A673 (cell line): ENCODE measurements at places on chromosomes 11 and 22. TPM values are rescaled to one million over a fixed set of nuclear protein-coding genes. Genes with fewer than 3 reads are reported as not detected.

GRCh38 chr11:111586388-111586831 lies 15.8 kb upstream of the SIK2 start:
- DNase-seq = peak; percentile 74
- no peaks in the 10 kb centered on the region for H3K4me1 ChIP-seq

GRCh38 chr11:109697140-109697843 lies 275.3 kb downstream of the C11orf87 start:
- H3K27me3 ChIP-seq = no peaks in the 10 kb centered on the region
- no peak overlapping the region for H3K4me3 ChIP-seq
- no peaks in the 10 kb centered on the region for H3K4me1 ChIP-seq
- H3K36me3 ChIP-seq = no peaks in the 10 kb centered on the region
- peak; percentile 75 for DNase-seq

DNA sequence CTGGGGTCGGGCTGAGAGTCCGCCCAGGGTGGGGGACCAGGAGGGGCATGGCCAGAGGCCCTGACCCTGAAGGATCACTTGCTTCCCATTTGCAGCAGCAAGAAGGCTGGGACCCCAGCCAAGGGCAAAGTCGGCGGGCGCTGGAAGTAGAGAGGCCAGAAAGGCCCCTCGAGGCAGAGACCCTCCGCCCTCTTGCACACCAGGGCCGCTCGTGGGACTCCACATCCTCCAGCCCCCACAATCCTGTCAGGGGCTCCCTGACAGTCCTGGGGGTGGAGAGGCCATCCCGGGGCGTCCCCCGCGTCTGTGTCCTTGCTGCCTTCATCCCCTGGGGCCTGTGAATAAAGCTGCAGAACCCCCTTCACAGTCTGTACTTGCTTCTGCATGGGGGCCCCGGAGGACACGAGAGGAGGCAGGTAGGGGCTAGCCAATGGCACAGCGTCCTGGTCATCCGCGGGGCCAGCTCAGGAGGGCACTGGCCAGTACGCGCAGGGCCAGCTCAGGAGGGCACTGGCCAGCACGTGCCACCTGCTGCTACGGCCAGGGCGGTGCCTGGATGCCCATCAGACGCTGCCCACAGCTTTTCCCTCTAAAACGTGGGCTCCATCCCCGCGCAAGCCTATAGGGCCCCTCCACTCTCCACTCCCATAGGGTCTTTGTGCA lies 8.7 kb upstream of the MRPL23 start:
- no peaks in the 10 kb centered on the region for H3K27me3 ChIP-seq
- H3K4me3 ChIP-seq = no peak overlapping the region
- DNase-seq = no peak
- H3K36me3 ChIP-seq = no peaks in the 10 kb centered on the region

DNA sequence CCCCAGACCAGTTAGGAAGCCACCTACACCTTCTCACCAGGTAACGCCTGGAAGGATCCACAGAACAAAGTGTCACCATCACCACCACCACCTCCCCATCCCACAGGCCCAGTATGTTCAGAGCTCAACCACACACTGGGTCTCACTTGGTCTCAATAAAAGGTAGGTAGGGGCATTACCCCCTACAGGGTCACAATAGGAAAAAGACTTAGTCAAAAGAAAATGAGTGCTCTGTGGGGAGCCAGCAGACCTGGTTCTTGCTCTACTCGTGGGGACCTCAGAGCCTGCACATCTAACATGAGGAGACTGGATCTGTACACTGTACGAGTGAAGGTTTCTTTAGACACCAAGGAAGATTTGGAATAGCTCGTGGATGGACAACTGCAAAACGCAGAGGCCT lies 49.3 kb downstream of the HIRA start:
- H3K27ac ChIP-seq = no peak overlapping the region
- no peaks in the 10 kb centered on the region for H3K4me1 ChIP-seq
- H3K27me3 ChIP-seq = no peaks in the 10 kb centered on the region
- H3K4me3 ChIP-seq = no peak overlapping the region

GRCh38 chr11:61332281-61332796 lies 566 bp downstream of the DDB1 start:
- peaks cover 24% of the 10 kb centered on the region for H3K36me3 ChIP-seq
- H3K4me3 ChIP-seq = peak overlapping the region; percentile 94
- H3K27ac ChIP-seq = peak overlapping the region; percentile 87
- peak; percentile 29 for DNase-seq
- H3K27me3 ChIP-seq = no peaks in the 10 kb centered on the region
- H3K4me1 ChIP-seq = peaks cover 10% of the 10 kb centered on the region

GRCh38 chr22:44596396-44597125 lies 98.5 kb upstream of the RTL6 start:
- no peak for DNase-seq
- no peak overlapping the region for H3K4me3 ChIP-seq
- H3K4me1 ChIP-seq = peaks cover 17% of the 10 kb centered on the region
- H3K27ac ChIP-seq = no peak overlapping the region
- no peaks in the 10 kb centered on the region for H3K27me3 ChIP-seq

- no peak overlapping the region for H3K4me3 ChIP-seq
- no peak overlapping the region for H3K27ac ChIP-seq
- no peak for DNase-seq
These were observed 2.8 kb downstream of the NHERF4 start for GRCh38 chr11:119188067-119188466.

GRCh38 chr22:23675502-23676415 lies 15.1 kb upstream of the RGL4 start:
- H3K4me3 ChIP-seq = no peak overlapping the region
- no peaks in the 10 kb centered on the region for H3K27me3 ChIP-seq
- no peak overlapping the region for H3K27ac ChIP-seq

DNA sequence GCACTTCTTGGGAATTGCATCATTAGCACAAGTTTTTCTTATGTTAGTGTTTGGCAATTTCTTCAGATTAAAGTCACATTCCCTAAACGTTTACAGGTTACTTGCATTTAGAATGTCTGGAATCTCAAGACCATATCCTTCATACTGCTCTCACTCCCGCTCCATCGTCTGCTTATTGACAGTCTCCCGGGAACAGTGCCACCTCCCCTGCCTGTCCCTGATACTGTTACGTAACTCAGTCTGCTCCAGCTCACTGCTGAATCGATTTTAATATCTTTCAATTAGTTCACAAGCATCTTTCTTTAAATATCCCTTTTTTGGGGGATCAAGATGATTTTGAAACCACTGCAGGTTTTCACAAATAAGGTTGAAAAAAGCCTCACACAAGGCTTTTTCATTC lies 48.2 kb downstream of the GLYATL2 start:
- DNase-seq = peak; percentile 16
- no peak overlapping the region for H3K27ac ChIP-seq
- H3K36me3 ChIP-seq = no peaks in the 10 kb centered on the region
- no peak overlapping the region for H3K4me3 ChIP-seq

GRCh38 chr11:12157241-12157661 lies 46.9 kb downstream of the MICAL2 start:
- H3K36me3 ChIP-seq = no peaks in the 10 kb centered on the region
- H3K27ac ChIP-seq = no peak overlapping the region
- no peaks in the 10 kb centered on the region for H3K27me3 ChIP-seq
- DNase-seq = no peak

- no peak overlapping the region for H3K27ac ChIP-seq
- peaks cover 12% of the 10 kb centered on the region for H3K4me1 ChIP-seq
- no peaks in the 10 kb centered on the region for H3K27me3 ChIP-seq
- peak; percentile 39 for DNase-seq
These were observed 73.7 kb upstream of the CTSC start for GRCh38 chr11:88411265-88411664.

DNA sequence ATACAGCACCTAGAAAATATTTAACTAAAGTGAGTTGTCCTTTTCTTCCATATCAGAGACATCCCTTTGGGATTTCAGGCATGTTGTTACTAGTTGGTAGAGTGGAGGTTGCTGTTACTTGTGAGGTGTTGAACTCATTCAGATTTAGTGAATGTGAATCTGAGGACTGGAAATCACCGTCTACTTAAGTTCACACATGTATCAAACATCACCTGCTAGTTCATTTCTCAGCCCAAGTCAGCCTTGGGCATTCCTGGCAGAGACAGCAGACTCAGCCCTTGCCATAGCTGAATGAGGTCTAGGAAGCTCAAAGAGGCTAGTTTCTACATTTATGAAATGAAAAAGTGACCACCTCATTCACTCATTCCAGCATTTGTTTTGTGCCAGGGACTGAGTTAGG lies 9.7 kb downstream of the KDELR3 start:
- DNase-seq = no peak
- H3K27me3 ChIP-seq = no peaks in the 10 kb centered on the region
- peaks cover 7% of the 10 kb centered on the region for H3K4me1 ChIP-seq

GRCh38 chr22:50031189-50032091 lies 18.9 kb upstream of the IL17REL start:
- H3K4me1 ChIP-seq = peaks cover 4% of the 10 kb centered on the region
- H3K4me3 ChIP-seq = no peak overlapping the region
- H3K36me3 ChIP-seq = no peaks in the 10 kb centered on the region
- no peaks in the 10 kb centered on the region for H3K27me3 ChIP-seq

DNA sequence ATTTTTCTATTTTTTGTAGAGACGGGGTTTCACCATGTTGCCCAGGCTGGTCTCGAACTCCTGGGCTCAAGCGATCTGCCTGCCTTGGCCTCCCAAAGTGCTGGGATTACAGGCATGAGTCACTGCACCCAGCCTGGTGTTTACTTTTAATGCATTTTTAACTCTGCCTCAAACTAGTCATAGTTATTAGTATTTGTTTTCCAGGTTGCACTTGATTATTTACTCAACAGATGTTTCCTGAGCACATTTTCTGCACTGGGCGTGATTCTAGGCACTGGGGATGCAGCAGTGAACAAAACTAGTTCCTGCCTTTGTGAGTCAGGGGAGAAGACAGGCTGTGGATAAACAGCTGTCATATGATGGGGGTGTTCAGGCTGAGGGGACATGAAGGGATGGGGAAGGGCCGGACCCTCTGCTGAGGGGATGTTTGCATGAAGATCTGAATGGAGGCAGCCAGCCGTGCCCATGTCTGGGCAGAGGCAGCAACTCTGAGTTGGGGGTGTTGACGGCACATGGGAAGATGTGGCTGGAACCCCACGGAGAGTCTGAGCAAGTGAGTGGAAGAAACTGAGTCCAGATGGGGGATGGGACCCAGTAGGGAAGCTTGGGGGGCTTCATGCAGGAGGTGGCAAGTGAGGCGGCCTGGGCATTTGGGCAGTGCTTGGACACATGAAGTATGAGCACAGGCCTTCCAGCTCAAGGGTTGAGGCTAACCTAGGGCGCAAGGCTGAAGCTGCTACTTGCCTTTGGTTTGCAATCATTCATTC lies 34.4 kb downstream of the MPPED1 start:
- no peak overlapping the region for H3K27ac ChIP-seq
- no peak overlapping the region for H3K4me3 ChIP-seq
- no peaks in the 10 kb centered on the region for H3K4me1 ChIP-seq
- DNase-seq = no peak
- no peaks in the 10 kb centered on the region for H3K27me3 ChIP-seq

DNA sequence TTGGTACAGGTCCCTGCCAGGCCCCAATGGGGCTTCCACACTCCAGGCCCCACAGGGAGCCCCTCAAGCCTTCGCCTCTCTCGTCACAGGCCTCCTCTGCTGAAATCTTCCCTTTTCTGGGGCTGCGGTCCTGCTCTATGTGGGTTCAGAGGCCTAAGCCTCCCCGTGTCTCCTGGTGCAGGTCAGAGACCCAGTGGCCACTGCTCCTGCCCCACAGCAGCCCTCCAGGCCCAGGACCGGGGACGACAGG lies 5.9 kb upstream of the IFITM3 start:
- DNase-seq = no peak
- H3K4me1 ChIP-seq = peaks cover 5% of the 10 kb centered on the region
- no peaks in the 10 kb centered on the region for H3K36me3 ChIP-seq
- H3K27ac ChIP-seq = peak overlapping the region; percentile 47
- no peak overlapping the region for H3K4me3 ChIP-seq
- H3K27me3 ChIP-seq = no peaks in the 10 kb centered on the region

- H3K4me1 ChIP-seq = no peaks in the 10 kb centered on the region
- H3K4me3 ChIP-seq = no peak overlapping the region
- H3K27ac ChIP-seq = no peak overlapping the region
- H3K36me3 ChIP-seq = no peaks in the 10 kb centered on the region
- no peak for DNase-seq
These were observed 648.6 kb downstream of the TBC1D22A start for GRCh38 chr22:47411006-47411405.

DNA sequence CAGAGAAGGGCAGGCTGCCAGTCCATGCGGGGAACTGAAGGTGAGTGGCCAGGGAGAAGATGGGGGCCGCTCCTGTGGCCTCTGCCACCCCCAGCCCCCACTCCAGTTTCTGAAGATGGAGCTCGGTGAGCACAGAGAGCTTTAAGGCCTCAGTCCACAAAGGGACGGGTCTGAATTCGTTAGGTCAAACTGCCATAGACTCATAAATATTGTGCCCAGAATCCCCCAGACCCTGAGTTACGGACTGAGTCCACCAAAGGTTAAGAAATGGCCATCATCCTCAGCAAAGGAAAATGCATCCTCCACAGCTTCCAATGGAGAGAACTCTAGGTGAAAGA lies 344.2 kb downstream of the BUD13 start:
- no peak overlapping the region for H3K27ac ChIP-seq
- H3K27me3 ChIP-seq = no peaks in the 10 kb centered on the region
- H3K36me3 ChIP-seq = no peaks in the 10 kb centered on the region
- H3K4me1 ChIP-seq = no peaks in the 10 kb centered on the region
- no peak for DNase-seq
- H3K4me3 ChIP-seq = no peak overlapping the region

DNA sequence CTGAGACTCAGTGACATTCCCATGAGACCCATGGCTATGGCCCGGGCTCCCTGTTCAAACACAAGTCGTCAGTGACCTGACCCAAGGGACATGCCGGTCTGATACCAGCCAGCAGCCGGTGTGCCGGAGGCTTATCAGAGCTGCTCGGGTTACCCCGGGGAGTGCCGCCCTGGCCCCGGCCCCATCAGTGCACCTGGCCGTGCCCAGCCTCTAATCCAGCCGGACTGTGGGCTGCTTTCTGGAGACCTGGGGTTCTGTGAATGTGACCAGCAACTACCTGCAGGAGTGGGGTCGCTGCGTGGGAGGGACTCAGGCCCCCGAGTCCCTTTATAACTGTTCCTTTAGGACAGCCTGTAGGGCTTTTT lies 52.7 kb downstream of the LINC01488 start:
- no peak for DNase-seq
- no peak overlapping the region for H3K4me3 ChIP-seq
- H3K27me3 ChIP-seq = no peaks in the 10 kb centered on the region
- no peaks in the 10 kb centered on the region for H3K4me1 ChIP-seq

DNA sequence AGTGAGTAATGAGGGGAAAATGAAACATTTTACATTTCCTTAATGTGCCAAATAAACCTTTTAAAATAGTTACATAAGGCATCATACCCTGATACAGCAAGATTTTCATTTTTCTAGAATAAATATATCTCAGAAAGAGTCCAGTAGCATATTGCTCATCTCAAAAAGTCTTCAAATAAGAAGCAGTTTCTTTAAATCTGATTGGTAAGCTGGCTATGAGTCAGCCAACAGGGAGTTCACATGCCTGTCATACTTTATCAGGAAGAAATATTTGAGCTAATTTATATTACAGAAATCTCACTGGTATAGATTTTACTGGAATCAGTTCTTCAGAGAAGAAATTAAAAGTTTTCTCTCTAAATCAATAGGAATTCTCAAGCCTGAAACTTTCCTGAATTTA lies 258.1 kb downstream of the C11orf87 start:
- H3K4me3 ChIP-seq = no peak overlapping the region
- no peaks in the 10 kb centered on the region for H3K4me1 ChIP-seq
- H3K36me3 ChIP-seq = no peaks in the 10 kb centered on the region
- H3K27me3 ChIP-seq = peaks cover 64% of the 10 kb centered on the region

- no peak for DNase-seq
- no peak overlapping the region for H3K27ac ChIP-seq
- H3K4me1 ChIP-seq = peaks cover 35% of the 10 kb centered on the region
- no peak overlapping the region for H3K4me3 ChIP-seq
- no peaks in the 10 kb centered on the region for H3K27me3 ChIP-seq
These were observed 3.1 kb downstream of the CERK start for GRCh38 chr22:46734830-46735453.

SCO2 gene
- 0.44 and 5.4 TPM in 2 replicates for total RNA-seq

NLRP10 gene
- total RNA-seq = not detected in 2 replicates

PATE4 gene
- total RNA-seq = not detected in 2 replicates

CAPN1 gene
- total RNA-seq = 79.9 and 91.9 TPM in 2 replicates

IL17REL gene
- total RNA-seq = not detected in 2 replicates
